ENCODE measurements at places on chromosomes 1 and 21. TPM values are rescaled to one million over a fixed set of nuclear protein-coding genes. Genes with fewer than 3 reads are reported as not detected.

CCDC30 gene
- total RNA-seq: 1.4 TPM

SHE gene
- 0.07 TPM for total RNA-seq

MEX3A gene
- total RNA-seq: 1.2 TPM

SPATA21 gene
- not detected for total RNA-seq

AMPD1 gene
- not detected for total RNA-seq

CD1B gene
- not detected for total RNA-seq

FYB2 gene
- total RNA-seq: not detected

TP73 gene
- total RNA-seq: 0.07 TPM

TEDDM1 gene
- not detected for total RNA-seq

FTCD gene
- total RNA-seq: 0.65 TPM

FNBP1L gene
- 8.7 TPM for total RNA-seq

PPT1 gene
- total RNA-seq: 66.4 TPM

PYHIN1 gene
- total RNA-seq: not detected

PLXNA2 gene
- total RNA-seq: 18.3 TPM

SLC9C2 gene
- total RNA-seq: 0.03 TPM

DMRTA2 gene
- 0.46 TPM for total RNA-seq

ZSWIM5 gene
- total RNA-seq: 0.99 TPM

OLIG2 gene
- total RNA-seq: not detected

BEND5 gene
- total RNA-seq: 0.59 TPM

CSMD2 gene
- total RNA-seq: 14.4 TPM

ZBTB40 gene
- total RNA-seq: 13.7 TPM

GUK1 gene
- total RNA-seq: 400 TPM

CCDC27 gene
- not detected for total RNA-seq

EPHA10 gene
- total RNA-seq: not detected

RIPPLY3 gene
- total RNA-seq: not detected

AMY1C gene
- not detected for total RNA-seq

CAPN9 gene
- total RNA-seq: not detected

ANKRD35 gene
- 1.8 TPM for total RNA-seq

PPP1R12B gene
- total RNA-seq: 21.9 TPM

NBPF10 gene
- 2.8 TPM for total RNA-seq

POLR3GL gene
- total RNA-seq: 7.0 TPM

BSND gene
- not detected for total RNA-seq

HSPB7 gene
- total RNA-seq: 45.2 TPM

NPHP4 gene
- total RNA-seq: 10.0 TPM

TTLL10 gene
- total RNA-seq: not detected

CR1L gene
- not detected for total RNA-seq

DIRAS3 gene
- total RNA-seq: 8.8 TPM

TMEM69 gene
- total RNA-seq: 10.5 TPM

GLIS1 gene
- 1.4 TPM for total RNA-seq

TTC24 gene
- not detected for total RNA-seq

PDE9A gene
- 1.2 TPM for total RNA-seq

MIA3 gene
- total RNA-seq: 60.7 TPM

CFAP141 gene
- not detected for total RNA-seq

ZNF670 gene
- total RNA-seq: 0.72 TPM

TACSTD2 gene
- total RNA-seq: 0.26 TPM

OR10R2 gene
- total RNA-seq: not detected

BMP8B gene
- not detected for total RNA-seq

UBXN11 gene
- total RNA-seq: 3.8 TPM

KCNH1 gene
- total RNA-seq: 8.9 TPM

USP24 gene
- 50.6 TPM for total RNA-seq
